Hepatocyte (in vitro differentiated cells): ENCODE measurements at places on chromosomes 12 and 14.

GRCh38 chr14:61418746-61419145 is 97.4 kb downstream of the PRKCH start:
- no peak overlapping the region for H3K4me3 ChIP-seq
- H3K27ac ChIP-seq = no peak overlapping the region
- no peaks in the 10 kb centered on the region for H3K27me3 ChIP-seq
- no peak for DNase-seq
- H3K36me3 ChIP-seq = no peaks in the 10 kb centered on the region
- peaks cover 12% of the 10 kb centered on the region for H3K4me1 ChIP-seq

DNA sequence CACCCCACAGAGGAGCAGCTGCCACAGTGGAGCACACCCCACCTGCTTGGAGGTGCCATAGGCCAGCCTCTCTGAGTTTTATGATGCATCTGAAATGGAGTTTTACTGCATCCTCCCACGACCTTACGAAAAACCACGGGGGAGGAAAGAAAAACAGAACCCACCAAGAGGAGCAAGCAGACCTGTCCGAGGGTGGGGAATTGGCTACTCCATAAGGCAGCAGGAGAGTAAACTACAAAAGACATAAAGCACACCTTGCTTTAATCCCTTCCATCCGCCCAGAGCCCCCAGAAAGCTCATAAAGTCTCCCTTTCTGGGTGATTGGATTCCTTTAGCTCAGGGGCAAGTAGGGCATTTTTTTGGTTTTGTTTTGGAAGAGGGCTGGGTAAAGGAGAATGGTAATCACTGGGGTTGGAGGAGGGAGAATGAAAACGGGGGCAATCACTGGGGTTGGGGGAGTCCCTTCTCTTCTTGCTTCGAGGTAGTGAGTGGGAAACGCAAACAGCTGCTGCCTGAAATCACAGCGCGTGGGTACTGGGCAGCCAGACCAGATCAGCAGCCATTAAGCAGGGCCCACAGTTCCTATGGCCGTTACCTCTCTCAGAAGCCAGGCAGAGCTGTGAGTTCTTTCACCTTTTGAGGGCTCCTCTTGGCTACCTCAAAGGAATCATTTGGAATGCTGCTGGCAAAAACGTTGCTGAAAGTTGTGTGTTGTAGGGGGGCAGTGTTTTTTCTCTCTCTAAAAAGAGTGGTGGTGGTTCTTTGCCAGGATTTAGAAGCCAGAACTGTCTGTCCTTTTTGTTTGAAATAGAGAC is 433.6 kb downstream of the ZFP36L1 start:
- H3K27ac ChIP-seq = peak overlapping the region; percentile 93
- DNase-seq = no peak

DNA sequence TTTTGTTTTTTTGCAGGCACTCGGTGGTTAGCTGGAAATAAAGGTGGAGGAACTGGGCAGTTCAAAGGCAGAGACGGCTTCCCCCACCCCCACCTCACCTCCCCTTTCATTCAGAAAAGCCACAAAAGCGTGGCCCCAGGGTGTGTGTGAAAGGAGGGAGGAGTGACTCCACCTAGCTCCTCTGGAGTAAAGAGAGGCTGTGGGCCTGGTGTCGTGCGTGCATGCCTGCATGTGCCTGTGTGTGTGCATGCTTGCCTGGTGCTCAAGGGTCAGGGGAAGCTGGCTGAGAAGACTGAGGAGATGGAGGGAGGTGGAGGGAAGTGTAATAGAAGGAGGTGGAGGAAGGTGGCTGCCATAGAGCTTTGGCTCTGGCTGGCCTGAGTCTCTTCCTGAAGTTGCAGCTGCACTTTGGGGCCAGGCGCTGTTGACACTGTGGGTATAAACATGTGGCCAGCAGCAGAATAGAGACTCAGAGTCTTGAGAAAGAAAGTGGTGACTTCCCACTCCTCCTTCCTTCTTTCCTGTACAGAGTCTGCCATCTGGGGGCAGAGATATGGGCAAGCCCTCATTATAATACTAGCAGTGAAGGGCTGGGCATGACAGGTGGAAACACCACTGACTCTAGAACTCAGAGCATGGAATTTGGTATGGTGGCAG is 36.9 kb upstream of the SINHCAF start:
- DNase-seq = peak; percentile 49
- H3K4me1 ChIP-seq = peaks cover 16% of the 10 kb centered on the region
- no peaks in the 10 kb centered on the region for H3K36me3 ChIP-seq
- H3K27ac ChIP-seq = peak overlapping the region; percentile 85
- H3K27me3 ChIP-seq = no peaks in the 10 kb centered on the region
- no peak overlapping the region for H3K4me3 ChIP-seq

GRCh38 chr12:77214136-77214535 is 148.8 kb upstream of the E2F7 start:
- no peak overlapping the region for H3K4me3 ChIP-seq
- no peak overlapping the region for H3K27ac ChIP-seq
- H3K4me1 ChIP-seq = no peaks in the 10 kb centered on the region
- no peak for DNase-seq
- H3K36me3 ChIP-seq = no peaks in the 10 kb centered on the region

DNA sequence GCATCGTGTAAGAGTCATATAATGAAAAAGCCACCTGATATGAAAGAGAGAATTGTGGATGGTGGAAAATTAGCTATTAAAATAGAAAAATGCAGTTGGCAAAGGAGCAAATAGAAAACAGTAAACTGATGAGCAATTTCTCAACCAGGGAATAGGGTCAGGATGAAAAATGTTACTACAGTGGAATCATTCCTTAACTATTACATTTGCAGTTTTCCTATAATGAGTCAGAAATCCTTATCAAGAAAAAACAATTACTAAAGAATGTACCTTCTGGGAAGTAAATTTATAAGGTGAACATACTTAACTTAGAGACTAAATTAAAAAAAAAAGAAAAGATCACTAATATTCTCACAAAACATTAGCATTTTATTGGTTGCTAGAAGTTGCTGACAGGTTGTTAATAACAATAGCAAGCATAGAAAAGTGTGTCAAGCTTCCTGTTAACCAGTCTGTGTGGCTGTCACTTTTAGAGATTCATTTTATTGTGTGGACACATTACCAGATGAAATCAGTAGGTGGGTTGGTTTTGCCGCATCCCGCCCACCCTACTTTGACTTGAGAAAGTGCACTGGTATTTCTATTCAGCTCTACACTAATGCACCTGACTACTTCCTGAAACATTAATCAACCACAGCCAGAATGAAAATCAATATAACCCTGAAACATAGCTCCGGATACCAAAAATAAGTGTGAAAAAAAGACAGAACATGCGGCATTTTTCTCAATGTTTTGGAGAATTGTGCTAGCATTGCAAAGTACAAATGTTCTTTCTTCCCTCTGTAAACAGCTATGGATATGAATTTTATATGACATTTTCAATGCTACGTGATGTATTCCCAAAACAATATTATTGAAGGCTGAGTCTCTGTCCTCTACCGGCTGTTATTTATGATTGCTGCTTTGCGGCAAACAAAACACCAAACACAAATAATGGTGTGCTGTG is 576.7 kb downstream of the SLC16A7 start:
- H3K36me3 ChIP-seq = no peaks in the 10 kb centered on the region
- no peaks in the 10 kb centered on the region for H3K27me3 ChIP-seq
- no peak for DNase-seq
- no peak overlapping the region for H3K27ac ChIP-seq
- no peaks in the 10 kb centered on the region for H3K4me1 ChIP-seq
- H3K4me3 ChIP-seq = no peak overlapping the region

- no peak overlapping the region for H3K27ac ChIP-seq
- no peaks in the 10 kb centered on the region for H3K36me3 ChIP-seq
- H3K4me1 ChIP-seq = peaks cover 44% of the 10 kb centered on the region
- H3K27me3 ChIP-seq = no peaks in the 10 kb centered on the region
These were observed 4.8 kb downstream of the ARHGAP5 start for GRCh38 chr14:32081901-32082300.

DNA sequence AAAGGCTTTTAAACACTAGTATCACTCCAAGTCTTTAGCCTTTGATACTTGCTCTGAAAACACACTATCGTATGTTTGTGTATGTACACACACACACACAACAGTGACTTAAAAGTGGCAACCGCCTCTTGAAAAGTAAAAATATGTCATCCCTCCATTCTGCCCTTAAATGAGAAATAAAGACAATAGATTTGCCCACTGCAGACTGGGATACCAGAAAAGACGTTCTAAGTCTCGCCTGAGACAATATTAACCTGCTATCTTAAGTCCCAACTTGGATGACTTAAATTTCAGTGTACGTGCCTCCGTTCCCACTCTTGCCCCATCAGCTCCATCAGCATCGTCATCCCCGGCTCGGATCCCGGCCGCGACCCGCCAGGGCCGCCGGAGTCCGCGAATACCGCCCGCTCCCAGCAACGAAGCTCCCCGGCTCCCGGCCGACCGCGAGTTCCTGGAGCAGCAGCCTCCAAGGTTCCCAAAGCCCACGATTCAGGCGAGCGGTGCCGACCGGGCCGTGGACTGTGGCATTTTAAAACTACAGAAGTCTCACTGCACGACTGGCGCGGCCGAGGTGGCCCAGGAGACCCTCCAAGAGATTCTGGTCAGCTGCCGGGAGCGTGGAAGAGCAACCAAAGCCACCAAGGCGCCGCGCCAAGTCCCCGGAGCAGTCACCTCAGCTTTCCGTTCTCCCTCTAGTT is 2.8 kb upstream of the ARID2 start:
- no peaks in the 10 kb centered on the region for H3K36me3 ChIP-seq
- peak; percentile 60 for DNase-seq
- H3K4me3 ChIP-seq = peak overlapping the region; percentile 92
- H3K27ac ChIP-seq = peak overlapping the region; percentile 100

DNA sequence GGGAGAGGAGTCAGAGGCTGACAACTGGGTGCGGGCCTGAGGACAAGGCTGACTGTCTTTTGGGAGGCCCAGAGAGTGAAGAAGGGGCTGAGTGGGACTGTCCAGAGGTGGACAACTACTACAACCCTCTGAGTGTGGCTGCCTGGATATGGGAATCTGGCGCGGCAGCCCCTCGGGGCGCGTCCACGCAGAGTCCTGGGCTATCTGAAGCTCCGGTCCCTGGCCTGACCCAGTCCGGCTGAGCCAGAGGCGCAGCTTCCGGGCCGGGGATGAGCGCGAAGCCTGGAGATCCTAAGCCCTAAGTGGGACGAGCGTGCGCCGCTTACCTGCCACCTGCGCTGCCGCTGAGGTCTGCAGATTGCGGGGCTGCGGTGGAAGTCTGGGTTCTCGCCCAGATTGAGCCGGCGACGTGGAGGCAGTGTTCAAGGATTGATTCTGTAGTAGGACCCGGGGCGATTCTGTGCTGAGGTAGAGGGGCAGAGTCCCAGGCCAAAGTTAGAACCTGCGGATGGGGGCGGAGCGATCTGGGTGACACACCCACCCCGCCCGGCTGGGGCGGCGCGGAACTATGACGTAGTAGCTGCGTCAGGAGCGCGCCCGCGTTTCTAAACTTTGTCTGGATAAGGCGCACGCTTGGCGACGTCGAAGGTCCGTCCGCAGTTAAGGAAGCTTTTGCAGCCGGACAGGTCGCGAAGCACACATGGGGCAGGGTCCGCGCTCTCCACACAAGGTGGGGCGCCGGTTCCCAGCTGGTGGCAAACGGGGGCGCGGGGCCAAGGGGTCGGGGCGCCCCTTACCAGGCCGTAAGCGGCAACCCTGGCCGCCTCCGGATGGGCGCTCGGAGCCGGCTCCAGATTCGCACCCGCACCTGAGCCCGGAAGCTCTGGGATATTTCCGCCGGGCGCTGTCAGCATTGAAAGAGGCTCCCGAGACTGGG is at the start of the genes DHRS1 and NOP9:
TSS of gene DHRS1 (minus strand) at position 526 of the 937 bp plus-strand sequence. CDS start 674 bp downstream, outside the sequence.
TSS of gene NOP9 (plus strand) at position 596 of the 937 bp plus-strand sequence. CDS start at position 701, 105 bp downstream.
- H3K27me3 ChIP-seq = no peaks in the 10 kb centered on the region
- H3K4me3 ChIP-seq = peak within 1 kb of the TSS; percentile 87
- H3K27ac ChIP-seq = peak within 1 kb of the TSS; percentile 95
- H3K4me1 ChIP-seq = peaks cover 20% of the 10 kb centered on the region

DNA sequence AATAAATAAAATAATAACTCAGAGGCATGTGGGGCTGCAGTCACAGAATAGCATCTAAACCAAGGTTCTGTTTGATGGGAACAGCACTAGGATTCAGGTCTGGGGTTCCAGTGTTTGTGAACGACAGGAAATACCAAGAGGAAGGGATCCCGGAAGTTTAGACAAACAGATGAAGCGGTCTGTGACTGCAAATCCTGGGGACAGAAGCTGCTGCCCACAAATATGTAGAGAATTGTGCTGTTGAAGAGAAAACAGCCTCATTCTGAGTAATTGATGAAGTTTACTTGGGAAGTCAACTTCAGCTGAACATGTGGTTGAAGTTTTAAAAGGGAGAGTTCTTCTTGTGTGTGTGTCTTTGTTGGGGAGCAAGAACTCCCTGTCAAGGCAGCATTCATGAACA is 98.4 kb upstream of the TBX5 start:
- H3K27ac ChIP-seq = no peak overlapping the region
- DNase-seq = no peak
- no peaks in the 10 kb centered on the region for H3K36me3 ChIP-seq
- H3K27me3 ChIP-seq = peaks cover 66% of the 10 kb centered on the region

GRCh38 chr12:110037315-110037714 is 11.0 kb downstream of the C12orf76 start:
- H3K27ac ChIP-seq = peak overlapping the region; percentile 90
- no peak overlapping the region for H3K4me3 ChIP-seq
- H3K27me3 ChIP-seq = no peaks in the 10 kb centered on the region

DNA sequence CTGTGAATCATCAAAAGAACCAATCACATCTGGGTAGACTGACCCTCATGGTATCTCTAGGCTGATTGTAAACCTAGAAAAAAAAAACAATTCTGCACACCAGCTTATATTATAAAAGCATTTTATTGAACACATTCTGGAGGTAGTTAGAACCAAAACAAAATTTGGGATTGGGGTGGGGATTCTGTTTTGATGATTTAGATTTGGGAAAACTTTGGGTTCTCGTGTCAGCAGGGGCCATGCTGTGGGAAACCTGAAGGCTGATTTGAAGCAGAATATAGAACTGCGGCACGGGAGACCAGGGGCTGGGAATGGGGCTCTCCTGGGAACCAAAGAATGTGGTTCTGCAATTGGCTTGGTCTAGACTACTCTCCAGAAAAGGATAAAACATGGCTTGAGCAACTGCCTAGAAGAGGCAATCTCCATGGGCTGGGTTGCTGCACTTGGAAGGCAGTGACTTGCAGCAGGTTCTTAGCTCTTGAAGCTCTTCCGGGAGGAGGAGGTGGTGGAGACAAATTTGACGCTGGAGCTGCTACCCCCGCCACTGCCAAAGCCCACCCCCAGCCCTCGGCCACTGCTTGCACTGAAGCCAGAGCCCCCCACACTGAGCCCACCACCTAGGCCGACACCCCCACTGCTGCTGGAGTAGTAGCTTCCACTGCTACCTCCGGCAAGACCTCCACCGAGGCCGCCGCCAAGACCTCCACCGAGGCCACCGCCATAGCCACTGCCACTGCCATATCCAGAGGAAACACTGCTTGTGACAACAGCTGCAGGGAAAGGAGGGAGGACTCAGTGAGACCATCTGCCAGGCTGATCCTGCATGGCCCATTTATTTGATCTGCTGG is 5.5 kb downstream of the KRT5 start:
- no peaks in the 10 kb centered on the region for H3K27me3 ChIP-seq
- DNase-seq = no peak
- H3K4me1 ChIP-seq = no peaks in the 10 kb centered on the region
- H3K4me3 ChIP-seq = no peak overlapping the region
- no peak overlapping the region for H3K27ac ChIP-seq
- H3K36me3 ChIP-seq = no peaks in the 10 kb centered on the region

DNA sequence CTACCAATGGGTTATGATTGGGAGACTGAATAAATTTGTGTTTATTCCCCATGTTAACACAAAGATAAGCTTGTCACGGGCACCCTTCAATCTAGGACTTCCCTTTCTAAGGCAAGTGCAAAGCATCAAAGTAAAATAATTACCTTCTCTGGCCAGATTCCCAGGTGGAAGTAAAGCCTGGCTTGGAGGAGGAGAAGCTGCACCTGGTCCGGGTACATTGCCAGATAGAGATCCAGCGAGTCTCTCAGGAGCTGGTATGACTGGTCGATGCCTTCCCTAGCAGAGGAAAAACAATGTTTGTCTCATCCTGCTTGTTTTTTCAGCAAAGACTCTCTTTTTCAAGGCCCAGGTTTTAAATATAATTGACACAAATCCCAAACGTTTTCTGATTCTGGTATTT is 24.9 kb downstream of the FBXO21 start:
- no peak for DNase-seq
- no peaks in the 10 kb centered on the region for H3K36me3 ChIP-seq
- no peak overlapping the region for H3K27ac ChIP-seq
- H3K4me1 ChIP-seq = no peaks in the 10 kb centered on the region
